ENCODE measurements at places on chromosomes 11 and 22.

DNA sequence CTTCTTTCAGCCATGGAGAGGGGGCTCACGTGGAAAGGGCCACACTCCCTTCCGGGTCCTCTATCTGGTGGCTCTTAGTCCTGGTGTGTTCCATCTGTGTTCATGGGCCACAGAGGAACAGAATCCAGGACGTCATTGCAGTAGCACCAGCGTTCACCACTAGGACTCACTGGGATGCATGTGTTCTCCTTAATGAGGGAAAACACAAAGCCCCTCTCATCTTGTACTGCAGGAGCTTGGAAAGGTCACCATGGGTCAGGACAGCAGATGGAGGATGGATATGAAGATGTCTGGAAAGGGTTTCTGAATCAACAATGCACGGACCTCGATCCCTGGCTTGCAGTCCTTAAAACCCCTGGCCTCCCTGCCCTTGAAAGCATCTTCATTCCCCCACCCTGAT, 113.8 kb upstream of the THY1 start:
- no peak for DNase-seq

- no peak for DNase-seq
Measured at GRCh38 chr11:103798026-103798425, 238.4 kb upstream of the DDI1 start.

- DNase-seq = no peak
Measured at GRCh38 chr11:19291064-19291463, 50.3 kb upstream of the E2F8 start.

GRCh38 chr22:27269751-27270543, 531.6 kb downstream of the MN1 start:
- no peak for DNase-seq

DNA sequence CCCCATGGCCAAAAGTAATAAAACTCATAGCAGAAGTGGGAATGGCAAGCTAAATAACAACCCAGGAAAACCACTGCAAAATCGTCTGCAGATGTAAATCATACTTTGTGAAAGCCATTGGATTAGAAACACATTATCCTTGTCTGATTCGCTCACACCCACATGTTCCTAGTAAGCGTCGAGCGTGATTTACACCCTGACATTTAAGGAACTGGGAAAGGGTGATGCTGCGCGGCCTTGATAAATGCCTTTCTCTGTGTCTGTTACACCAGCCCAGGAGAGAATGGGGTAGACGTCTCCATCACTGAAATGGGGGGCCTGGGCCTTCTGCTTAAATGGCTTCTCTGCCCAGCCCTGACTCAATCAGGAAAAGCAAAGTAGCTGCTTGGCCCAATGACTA, 162.7 kb downstream of the NTM start:
- no peak for DNase-seq

GRCh38 chr11:13229711-13230318, 47.8 kb upstream of the BMAL1 start:
- no peak for DNase-seq
